ENCODE measurements at places on chromosomes 4 and X. TPM values are rescaled to one million over a fixed set of nuclear protein-coding genes. Genes with fewer than 3 reads are reported as not detected.

DNA sequence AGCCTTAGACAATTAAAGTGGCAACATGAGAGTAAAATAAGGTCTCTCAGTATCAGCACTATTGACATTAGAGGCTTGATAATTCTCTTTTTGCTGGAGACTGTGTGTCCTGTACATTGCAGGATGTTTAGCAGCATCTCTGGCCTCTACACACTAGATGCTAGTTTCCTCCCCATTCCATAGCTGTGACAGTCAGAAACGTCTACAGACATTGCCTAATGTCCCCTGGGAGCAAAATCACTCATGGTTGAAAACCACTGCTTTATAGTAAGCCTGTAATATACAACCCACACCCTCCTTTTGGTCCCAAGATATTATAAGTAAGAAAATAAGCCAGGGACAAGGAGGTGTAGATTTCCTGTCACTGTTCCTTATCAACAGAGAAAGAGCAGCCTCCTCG is 166.0 kb downstream of the FRMPD4 start:
- DNase-seq: no peak

DNA sequence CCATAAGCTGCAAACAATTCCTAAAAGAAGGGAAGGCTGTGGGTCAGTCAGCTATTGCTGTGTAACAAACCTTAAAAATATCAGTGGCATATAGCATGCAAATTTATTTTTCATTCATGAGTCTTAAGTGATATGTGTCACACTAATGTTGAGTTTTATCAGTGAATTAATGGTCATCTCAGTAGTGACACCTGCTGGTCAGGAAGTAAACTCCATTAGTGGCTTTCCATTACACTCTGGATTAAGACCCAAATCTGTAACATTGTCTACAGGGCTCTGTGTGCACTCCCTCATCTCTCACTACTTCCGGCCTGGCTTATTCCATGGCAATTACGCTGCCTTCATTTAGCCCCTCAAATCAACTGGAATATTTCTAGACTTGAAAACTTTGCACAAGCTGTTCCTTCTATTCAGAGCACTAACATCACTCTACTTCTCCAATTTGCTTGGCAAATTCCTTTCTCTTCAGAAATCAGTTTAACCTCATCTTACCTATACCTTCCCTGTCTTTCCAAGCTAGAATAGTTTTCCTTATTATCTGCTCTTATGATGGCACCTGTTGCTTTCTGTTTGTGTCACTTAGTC is 217.3 kb upstream of the TAPT1 start:
- DNase-seq: no peak

- DNase-seq: no peak
Measured at GRCh38 chr4:126957987-126958386, 674.8 kb upstream of the INTU start.

DNA sequence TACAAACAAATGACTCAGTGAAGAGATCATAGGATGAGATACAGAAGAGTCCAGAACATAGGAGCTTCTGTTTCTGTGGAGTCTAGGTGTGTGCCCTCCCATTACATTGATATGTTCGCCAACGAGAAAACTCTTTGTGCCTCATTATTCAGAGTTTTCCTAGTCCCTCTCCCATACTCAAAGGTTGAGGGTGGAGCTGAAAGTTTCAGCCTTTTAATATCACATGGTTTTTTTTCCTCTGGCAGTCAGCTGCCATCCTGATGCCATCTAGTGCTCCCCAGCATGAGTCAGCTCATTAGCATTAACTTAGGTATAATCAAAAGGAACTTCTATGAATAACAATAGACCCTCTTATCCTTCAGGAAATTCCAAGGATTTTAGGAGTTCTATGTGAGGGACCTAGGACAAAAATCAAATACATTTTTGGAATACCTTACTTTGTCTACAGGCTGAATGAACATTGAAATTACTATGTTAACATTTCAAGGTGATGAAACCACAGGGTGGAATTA is 559.6 kb upstream of the AMOT start:
- no peak for DNase-seq

ARL9 gene
- total RNA-seq: not detected
